ENCODE measurements at places on chromosomes 12 and 14. TPM values are rescaled to one million over a fixed set of nuclear protein-coding genes. Genes with fewer than 3 reads are reported as not detected.

STAB2 gene
- total RNA-seq, result not detected

TMEM253 gene
- total RNA-seq, result not detected

DBX2 gene
- total RNA-seq, result not detected

ACYP1 gene
- total RNA-seq, result 4.7 TPM

MAP1LC3B2 gene
- total RNA-seq, result 0.52 TPM

CCDC177 gene
- total RNA-seq, result not detected

GNB3 gene
- total RNA-seq, result 2.0 TPM

VPS37B gene
- 11.0 TPM for total RNA-seq

AHSA1 gene
- 86.5 TPM for total RNA-seq

LRP1 gene
- total RNA-seq, result 1,561 TPM

SLC15A5 gene
- not detected for total RNA-seq

KRT73 gene
- total RNA-seq, result not detected

AREL1 gene
- total RNA-seq, result 38.1 TPM

ALDH1L2 gene
- total RNA-seq, result 58.2 TPM

RPL10L gene
- total RNA-seq, result not detected

MUCL1 gene
- total RNA-seq, result not detected

LRP1-AS gene
- total RNA-seq, result not detected

DMAC2L gene
- total RNA-seq, result 4.2 TPM

CPNE8 gene
- total RNA-seq, result 12.9 TPM

IQSEC3 gene
- total RNA-seq, result 0.17 TPM

STYK1 gene
- total RNA-seq, result 0.53 TPM
